D341Med (cell line): ENCODE measurements at places on chromosomes 1 and 21.

DNA sequence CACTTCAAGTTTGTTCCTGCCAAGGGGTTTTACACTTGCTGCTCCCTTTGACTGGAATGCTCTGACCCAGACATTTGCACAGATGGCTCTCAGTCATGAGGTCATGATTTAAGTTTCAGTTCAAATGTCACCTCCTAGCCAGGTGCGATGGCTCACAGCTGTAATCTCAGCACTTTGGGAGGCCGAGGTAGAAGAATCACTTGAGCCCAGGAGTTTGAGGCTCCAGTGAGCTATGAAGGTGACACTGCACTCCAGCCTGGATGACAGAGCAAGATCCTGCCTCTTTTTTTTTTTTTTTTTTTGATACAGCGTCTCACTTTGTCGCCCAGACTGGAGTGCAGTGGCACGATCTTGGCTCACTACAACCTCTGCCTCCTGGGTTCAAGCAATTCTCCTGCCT lies 4.5 kb upstream of the ZMYM4 start:
- no peak for DNase-seq

DNA sequence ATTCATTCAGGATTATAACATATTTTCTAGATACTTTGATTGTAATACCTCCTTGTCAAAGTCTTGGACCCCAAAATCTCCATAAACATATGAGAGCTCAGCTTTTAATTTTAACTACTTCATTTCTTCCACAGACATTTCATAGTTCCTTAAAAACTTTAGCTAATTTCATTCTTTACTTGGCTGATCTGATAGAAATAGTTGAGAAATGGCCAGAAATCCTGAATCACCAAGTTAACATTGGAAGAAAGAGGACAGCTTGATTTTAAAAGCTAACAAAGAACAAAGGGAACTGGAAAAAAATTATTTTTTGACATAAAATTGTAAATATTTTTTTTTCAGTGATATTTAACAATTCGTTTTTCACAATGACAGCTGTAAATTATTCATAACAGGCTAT lies 216.5 kb downstream of the NTNG1 start:
- DNase-seq, result no peak

DNA sequence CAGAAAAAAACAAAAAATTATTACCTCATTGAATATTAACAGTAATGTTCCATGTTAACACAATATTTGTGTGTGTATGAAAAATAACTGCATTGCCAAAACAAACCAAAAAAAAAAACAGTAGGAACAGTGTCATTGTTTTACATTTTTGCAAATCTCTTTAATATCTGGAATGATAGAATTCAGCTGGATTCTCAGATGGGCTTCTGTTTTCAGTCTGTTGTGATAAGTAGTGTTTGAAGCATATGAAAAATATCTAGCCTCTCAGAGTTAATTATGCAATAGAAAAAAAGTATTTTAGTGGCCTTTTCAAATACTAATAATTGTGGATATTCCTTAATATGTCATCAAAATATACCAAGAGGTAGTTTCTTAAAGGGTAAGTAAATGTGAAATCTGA lies 52.9 kb upstream of the RWDD3 start:
- no peak for DNase-seq

DNA sequence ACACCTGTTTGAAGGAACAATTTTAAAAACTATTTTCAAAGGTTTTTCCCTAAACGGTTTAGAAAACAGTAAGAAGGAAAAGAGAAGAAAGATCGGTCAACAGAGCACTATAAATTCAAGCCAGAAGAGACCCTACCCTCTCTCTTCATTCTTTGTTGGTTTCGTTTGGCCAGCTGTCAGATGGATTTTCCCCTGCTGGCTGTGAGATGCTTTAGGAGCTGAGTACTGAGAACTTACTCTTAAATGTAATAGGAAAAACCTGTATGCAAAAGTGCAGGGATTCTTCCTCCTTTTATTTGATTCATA lies 1.3 kb upstream of the TXNIP start:
- no peak for DNase-seq

GRCh38 chr21:37865156-37865555 lies 51.1 kb downstream of the KCNJ6 start:
- DNase-seq, result no peak

DNA sequence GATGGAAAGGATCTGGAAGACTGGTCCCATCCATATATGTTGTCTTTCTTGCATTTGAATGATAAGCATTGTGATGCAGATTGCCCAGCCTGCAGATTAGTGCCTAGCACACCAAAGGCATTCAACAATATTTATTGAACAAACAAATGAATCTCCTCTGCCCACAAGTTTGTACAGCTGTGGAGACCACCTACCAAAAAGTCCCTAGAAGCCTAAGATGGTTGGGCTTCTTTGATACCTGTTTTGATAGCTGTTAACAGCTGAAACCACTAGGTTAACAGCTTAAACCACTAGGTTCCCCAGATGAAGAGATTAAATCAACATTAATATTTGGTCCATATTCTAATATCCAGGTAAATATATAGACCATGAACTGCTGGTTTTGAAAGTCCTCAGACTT lies 9.8 kb downstream of the DUSP10 start:
- no peak for DNase-seq

- no peak for DNase-seq
Measured at GRCh38 chr1:191760016-191760415, 398.2 kb upstream of the RGS18 start.

GRCh38 chr1:180948641-180949615 lies 36.2 kb downstream of the KIAA1614 start:
- no peak for DNase-seq
